ENCODE measurements at places on chromosomes 1 and 21.

DNA sequence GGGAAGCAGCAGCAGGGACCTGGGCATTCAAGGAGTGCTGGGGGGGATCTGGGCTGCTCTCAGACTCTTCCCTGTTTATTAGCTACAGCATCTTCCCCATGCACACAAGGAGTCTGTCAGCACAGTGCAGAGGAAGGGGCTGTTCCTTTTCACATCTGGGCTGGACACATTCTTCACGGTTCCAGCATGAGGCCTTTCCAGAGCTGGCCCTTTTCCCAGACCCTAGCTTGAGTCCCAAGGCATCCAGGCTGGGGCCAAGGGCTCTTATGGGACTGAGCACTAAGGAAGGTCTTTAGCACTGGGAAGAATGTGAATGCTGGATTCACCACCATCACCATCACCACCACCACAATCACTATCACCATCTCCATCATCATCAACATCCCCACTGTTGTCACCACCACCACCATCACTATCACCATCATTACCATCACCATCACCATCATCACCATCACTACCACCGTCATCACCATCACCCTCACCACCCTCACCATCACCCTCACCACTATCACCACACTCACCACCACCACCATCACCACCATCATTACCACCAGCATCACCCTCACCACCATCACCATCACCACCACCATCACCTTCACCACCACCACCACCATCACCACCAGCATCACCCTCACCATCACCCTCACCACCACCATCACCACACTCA, 28.4 kb downstream of the PARK7 start:
- no peak for DNase-seq

DNA sequence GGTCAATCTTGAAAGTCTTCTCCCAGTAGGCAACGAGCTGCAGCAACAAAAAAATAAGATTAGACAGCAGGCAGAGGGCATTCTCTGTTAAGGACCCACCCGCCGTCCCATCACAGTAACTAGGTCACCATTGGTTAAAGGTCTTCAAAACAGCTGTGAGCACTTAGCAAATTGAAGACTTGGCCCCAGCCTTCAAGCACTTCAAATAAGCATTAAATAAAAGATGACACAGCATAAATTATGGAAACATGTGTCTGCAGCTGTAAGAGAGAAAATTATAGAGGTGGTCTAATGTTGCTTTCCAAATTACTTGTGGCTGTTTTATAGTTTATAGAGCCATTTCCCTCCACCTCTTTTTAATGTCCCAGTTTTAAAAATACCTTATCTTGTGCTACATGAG, 61.2 kb downstream of the VANGL1 start:
- no peak for DNase-seq

DNA sequence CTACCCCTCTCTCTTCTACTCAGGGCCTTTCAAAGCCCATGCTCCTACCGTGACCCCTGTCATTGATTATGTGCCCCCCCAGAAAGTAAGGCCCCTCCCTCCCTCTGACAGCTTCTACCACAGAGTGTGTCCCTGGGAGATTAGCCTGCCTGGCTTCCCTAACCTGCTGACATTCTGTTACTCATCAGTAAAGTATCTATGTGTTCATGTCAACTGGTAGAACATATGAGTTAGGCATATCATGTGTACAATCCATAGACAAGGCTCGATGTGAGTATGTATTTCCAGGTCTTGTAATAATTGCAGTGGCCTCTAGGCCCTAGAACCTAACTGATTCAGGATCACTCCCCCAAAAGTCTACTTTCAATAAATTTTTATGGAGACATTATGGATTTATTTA, 120.0 kb downstream of the GIPC2 start:
- no peak for DNase-seq

DNA sequence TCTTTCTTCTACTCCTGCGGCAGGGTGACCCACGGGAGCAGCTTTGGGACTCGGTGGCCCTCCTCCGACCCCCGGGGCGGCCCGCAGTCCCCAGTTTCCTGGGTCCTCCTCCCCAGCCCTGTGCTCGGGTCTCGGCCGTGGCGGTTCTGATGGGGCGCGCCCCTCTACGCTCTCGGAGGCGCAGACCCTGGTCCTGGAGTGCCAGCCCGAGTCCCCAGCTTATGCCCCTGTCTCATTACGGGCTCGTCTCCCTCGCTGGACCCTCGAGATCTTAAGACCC, 430 bp downstream of the BTG2 start:
- DNase-seq = no peak

DNA sequence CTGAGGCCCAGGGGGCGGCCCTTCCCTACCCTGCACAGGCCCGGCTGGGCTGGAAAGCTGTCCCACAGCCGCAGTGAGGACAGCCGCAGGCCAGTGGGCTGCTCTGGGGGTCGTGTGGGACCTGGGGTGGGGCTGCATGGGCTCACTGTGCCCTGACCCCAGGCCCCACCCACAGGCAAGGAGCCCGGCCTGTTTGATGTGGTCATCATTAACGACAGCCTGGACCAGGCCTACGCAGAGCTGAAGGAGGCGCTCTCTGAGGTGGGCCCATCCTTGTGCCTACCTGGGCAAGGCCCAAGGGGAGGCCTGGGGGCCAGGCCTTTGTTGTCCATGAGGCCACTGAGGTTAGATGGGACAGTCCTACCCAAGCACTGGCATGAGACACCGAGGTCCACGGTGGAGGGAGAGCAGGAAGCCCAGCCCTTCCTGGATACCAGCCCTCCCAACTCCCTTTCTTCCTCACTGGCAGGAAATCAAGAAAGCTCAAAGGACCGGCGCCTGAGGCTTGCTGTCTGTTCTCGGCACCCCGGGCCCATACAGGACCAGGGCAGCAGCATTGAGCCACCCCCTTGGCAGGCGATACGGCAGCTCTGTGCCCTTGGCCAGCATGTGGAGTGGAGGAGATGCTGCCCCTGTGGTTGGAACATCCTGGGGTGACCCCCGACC, 1.4 kb upstream of the GJC2 start:
- DNase-seq = no peak

DNA sequence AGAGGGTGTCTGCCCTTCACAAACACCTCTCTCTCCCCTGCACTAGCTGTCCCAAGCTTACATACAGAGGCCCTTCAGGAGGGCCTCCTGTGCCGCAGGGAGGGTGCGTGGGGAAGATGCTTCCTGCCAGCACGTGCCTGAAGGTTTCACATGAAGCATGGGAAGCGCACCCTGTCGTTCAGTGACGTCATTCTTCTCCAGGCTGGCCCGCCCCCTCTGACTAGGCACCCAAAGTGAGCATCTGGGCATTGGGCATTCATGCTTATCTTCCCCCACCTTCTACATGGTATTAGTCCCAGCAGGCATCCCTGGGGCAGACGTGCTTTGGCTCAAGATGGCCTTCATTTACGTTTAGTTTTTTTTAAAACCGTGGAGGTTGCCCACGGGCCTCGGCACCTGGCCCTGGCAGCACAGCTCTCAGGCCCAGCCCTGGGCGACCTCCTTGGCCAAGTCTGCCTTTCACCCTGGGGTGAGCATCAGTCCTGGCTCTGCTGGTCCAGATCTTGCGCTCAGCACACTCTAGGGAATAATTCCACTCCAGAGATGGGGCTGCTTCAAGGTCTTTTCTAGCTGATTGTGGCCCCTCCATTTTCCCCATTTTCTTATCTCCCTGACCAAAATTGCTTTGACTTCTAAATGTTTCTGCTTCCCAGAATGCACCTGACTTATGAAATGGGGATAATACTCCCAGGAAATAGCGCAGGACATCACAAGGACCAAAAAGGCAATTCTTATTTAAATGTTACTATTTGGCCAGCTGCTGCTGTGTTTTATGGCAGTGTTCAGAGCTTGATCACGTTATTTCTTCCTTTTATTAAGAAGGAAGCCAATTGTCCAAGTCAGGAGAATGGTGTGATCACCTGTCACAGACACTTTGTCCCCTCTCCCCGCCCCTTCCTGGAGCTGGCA, 6.1 kb downstream of the NPPA start:
- DNase-seq = no peak

DNA sequence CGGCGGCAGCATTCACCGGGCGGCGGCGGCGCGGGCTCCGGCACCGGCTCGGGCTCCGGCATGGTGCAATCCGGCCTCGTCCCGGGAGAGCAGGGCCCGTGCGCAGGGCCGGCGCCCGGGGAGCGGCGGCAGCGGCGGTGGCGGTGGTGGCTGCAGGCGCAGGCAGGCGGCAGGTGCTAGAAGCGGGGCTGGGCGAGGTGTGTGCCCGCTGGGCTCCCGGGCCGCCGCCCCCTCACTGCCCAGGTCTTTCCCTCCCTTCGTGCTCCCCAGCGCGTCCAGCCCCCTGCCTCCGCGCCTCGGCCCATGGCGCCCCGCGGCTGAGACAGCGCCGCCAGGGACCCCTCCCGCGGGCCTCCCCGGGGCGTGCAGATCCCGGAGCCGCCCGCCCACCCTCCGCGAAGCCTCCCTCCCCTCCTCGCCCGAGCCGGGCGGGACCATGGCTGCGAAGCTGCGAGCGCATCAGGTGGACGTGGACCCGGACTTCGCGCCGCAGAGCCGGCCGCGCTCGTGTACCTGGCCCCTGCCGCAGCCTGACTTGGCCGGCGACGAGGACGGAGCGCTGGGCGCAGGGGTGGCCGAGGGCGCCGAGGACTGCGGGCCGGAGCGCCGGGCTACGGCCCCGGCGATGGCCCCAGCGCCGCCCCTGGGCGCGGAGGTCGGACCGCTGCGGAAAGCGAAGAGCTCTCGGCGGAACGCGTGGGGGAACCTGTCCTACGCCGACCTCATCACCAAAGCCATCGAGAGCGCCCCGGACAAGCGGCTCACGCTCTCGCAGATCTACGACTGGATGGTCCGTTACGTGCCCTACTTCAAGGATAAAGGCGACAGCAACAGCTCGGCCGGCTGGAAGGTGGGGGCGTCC, 492 bp downstream of the FOXO6 start:
- DNase-seq = no peak

DNA sequence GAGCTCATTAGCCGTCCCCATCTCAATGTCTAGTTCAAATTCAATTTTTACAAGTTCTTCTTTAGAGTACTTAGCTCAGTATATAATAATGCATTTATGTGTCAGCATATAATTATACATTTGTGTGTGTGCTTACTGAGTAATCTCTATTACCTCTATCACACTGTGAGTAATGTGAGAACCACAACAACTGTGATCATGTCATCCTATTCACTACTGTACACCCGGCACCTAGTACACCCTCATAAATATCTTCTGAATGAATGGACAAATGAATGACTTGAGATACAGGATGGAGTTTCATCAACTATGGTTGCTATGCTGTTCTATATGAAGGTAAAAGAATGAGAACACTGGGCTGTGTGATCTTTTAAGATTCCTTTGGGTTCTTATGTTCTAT, 124.0 kb downstream of the GPATCH2 start:
- no peak for DNase-seq

GRCh38 chr21:36129219-36129618, 5.7 kb upstream of the CBR3 start:
- DNase-seq = no peak

DNA sequence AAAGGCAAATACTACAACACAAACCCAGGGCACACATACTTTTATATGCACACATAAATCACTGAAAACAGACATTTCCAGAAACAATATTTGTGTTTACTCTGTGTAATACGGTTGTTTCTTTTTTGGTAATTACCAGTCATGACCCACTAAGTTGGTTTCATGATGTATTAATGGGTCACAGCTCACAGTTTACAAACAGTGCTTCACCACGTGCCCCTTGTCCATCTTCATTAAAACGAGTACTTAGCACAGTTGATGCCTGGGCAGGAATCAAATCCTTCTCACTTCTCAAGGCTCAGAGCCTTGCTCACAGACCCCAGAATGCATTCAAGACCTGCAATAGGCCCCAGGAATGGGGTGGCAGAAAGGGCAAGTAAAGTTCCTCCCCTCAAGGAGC, 13.8 kb downstream of the SSBP3 start:
- no peak for DNase-seq

GRCh38 chr1:1943834-1944570, 24.9 kb upstream of the TMEM52 start:
- DNase-seq = peak; percentile 44

- no peak for DNase-seq
These were observed 23.1 kb downstream of the CRYZL1 start for GRCh38 chr21:33618407-33618806.

GRCh38 chr1:155522069-155522468, 40.5 kb downstream of the ASH1L start:
- no peak for DNase-seq

DNA sequence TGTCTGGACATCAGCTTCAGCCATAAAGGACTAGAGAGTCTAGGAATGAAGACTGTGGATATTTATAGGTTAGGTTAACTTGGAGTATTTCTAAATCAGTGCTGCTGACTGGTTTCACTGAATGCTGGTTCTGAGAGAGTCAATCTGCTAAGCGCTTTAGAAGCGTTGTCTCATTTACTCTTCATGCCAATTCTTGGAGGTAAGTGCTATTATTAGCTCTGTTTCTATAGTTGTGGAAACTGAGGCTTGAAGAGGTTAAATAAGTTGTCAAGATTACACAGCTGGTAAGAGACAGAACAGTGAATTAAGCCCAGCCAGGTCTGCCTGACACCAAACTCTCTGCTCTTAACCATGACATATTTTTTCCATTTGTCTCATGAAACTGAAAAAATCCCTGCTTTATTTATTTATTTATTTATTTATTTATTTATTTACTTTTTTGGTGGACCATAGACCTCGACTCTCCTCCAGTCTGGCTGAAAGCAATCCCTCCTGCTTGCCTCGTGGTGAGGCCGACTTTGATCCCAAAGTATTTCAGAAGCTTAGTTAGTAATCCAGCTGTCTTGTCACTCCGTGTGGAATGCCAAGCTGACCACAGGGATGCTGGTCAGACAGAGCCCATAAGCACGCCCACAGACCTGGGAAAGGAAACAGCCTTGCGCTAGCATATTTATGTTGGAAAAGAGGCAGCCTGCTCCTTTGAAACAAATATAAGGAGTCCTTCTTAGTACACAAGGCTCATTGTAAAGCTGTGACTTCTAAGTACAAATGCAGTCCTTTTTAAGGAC, 16.9 kb downstream of the NTMT2 start:
- no peak for DNase-seq

DNA sequence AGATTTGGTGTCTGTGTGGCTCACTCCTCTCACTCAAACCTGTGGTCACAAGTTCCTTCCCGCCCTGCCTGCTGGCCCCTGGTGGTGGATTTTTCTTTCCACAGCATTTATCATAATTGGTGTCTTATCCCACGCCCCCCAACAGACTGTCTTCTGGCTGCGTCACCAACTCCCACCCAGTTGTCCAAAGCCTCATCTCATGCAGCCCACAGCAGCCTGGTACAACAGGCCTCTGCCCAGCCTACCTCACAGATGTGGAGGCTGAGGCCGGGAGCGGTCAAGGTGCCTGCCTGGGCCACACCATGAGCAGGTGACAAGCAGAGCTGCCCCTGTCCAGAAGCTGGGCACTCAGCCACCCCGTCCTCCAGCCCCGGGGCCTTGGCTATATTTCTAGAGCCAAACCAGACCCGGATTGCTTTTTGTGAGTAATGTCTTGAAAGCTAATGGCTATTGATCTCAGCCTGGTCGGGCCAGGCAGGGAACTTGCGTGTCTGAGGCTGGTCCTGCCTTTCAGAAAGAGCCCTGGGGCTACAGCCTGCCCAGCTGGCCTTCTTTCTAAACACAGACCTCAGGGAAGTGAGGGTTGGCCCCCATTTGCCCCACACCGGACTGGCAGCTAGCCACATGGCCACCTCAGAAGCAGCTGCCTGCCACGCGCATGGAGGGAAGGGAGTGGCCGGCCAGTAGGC, 2.6 kb downstream of the KCNAB2 start:
- no peak for DNase-seq

- DNase-seq = no peak
These were observed 2.4 kb upstream of the FCRL4 start for GRCh38 chr1:157600236-157600635.

Data from activated gamma-delta T cell treated with anti-CD3 and anti-CD28 coated beads, Interleukin-2, amount 50 U/mL, for 16 hours (primary cell).